ENCODE measurements at places on chromosomes 1 and 21. TPM values are rescaled to one million over a fixed set of nuclear protein-coding genes. Genes with fewer than 3 reads are reported as not detected.

DNA sequence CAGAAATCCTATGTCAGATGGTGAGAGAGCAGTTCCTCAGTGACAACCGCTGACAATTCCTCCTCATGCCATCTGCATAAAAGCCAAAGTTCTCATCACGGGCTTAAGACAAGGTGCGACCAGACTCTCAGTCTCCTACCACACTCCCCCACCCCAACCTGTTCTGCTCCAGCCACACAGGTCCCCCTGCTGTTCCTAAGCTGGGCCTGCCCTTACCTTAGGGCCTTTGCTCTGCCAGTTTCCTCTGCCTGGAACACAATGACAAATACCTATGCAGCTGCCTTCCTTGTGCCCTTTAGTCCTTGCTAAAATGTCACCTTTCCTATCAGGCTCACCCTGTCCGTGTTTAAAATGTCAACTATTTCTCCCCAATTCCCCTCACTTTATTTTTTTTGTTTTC is 382.2 kb downstream of the NTNG1 start:
- no peak for DNase-seq

DNA sequence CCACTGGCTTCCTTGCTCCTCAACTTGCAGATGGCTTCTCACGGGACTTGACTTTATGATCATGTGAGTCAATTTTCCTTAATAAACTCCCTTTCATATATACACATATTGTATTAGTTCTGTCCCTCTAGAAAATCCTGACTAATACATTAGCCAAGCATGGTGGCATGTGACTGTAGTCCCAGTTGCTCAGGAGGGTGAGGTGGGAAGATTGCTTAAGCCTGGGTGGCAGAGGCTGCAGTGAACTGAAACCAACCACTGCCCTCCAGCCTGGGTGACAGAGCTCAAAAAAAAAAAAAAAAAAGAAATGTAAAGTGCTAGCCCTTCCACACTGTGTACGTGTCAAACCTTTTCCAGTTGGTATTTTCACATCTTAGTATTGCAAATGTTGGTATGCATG is 857.0 kb downstream of the LTN1 start:
- DNase-seq, result no peak

DNA sequence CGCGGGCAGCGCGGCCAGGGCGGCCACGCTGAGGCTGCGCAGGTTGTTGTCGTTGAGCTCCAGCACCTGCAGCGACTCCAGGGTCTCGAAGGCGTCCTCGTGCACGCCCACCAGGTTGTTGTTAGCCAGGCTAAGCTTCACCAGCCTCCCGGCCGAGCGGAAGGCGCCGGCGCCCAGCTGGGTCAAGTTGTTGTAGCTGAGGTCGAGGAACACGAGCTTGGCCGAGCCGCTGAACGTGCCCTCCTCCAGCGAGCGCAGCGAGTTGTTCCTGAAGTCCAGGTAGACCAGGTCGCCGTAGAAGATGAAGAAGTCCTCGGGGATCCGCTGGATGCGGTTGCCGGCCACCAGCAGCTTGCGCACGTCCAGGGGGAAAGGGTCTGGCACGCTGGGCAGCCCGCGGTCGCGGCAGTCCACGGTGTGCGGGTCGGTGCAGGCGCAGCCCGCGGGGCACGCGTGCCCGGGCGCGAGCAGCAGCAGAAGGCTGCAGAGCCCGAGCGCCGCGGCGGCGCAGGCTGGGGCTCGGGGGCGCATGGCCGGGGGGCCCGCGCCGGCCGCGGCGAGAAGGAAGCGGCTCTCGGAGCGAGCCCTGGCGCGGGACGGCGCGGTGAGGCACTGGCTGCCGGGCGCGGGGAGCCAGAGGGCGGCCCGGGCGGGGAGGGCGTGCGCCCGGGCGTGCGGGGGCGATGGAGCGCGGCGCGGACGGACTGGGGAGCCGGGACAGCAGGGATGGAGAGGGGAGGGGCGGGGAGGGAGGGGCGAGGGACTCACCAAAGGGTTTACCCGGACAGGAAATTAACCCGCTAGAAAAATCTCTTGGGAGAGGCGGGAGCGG is 524 bp downstream of the LRRC38 start:
- no peak for DNase-seq

The NMNAT2 gene
- not detected for total RNA-seq

The OR2T11 gene
- total RNA-seq, result not detected

The APP gene
- total RNA-seq, result 37.5 TPM
